ENCODE measurements at places on chromosomes 6 and 20.

GRCh38 chr6:161011492-161012480 lies 20.2 kb downstream of the MAP3K4 start:
- no peak overlapping the region for H3K4me3 ChIP-seq
- no peaks in the 10 kb centered on the region for H3K36me3 ChIP-seq
- H3K27me3 ChIP-seq = no peaks in the 10 kb centered on the region
- DNase-seq = no peak
- no peaks in the 10 kb centered on the region for H3K4me1 ChIP-seq
- no peak overlapping the region for H3K27ac ChIP-seq

GRCh38 chr20:7496394-7496991 lies 443.8 kb downstream of the HAO1 start:
- DNase-seq = no peak
- H3K4me1 ChIP-seq = no peaks in the 10 kb centered on the region
- H3K4me3 ChIP-seq = no peak overlapping the region
- H3K27ac ChIP-seq = no peak overlapping the region
- no peaks in the 10 kb centered on the region for H3K36me3 ChIP-seq
- no peaks in the 10 kb centered on the region for H3K27me3 ChIP-seq

GRCh38 chr6:23775127-23775526 lies 350.9 kb upstream of the NRSN1 start:
- H3K27ac ChIP-seq = no peak overlapping the region
- H3K4me1 ChIP-seq = no peaks in the 10 kb centered on the region
- H3K36me3 ChIP-seq = no peaks in the 10 kb centered on the region
- DNase-seq = no peak
- no peaks in the 10 kb centered on the region for H3K27me3 ChIP-seq
- H3K4me3 ChIP-seq = no peak overlapping the region

DNA sequence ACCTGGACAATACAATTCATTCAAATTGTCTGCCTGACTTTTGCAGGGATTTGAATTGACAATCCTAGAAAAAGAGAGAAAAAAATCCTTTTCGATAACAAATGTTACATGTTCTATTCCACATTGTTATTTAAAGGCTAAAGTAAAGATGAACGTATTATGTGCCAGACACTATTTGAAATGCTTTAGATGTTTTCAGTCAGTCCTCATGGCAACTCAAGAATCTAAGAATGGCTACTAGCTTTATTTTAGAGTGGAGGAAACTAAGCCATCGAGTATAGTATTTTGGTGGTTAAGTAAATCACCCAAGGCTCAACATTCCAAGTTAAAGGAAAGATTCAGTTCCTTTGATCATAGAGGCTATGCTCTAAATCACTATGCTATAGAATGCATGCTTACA lies 558.6 kb upstream of the MAN1A1 start:
- H3K27me3 ChIP-seq = no peaks in the 10 kb centered on the region
- DNase-seq = no peak
- H3K36me3 ChIP-seq = no peaks in the 10 kb centered on the region
- H3K4me1 ChIP-seq = no peaks in the 10 kb centered on the region
- no peak overlapping the region for H3K27ac ChIP-seq
- H3K4me3 ChIP-seq = no peak overlapping the region

DNA sequence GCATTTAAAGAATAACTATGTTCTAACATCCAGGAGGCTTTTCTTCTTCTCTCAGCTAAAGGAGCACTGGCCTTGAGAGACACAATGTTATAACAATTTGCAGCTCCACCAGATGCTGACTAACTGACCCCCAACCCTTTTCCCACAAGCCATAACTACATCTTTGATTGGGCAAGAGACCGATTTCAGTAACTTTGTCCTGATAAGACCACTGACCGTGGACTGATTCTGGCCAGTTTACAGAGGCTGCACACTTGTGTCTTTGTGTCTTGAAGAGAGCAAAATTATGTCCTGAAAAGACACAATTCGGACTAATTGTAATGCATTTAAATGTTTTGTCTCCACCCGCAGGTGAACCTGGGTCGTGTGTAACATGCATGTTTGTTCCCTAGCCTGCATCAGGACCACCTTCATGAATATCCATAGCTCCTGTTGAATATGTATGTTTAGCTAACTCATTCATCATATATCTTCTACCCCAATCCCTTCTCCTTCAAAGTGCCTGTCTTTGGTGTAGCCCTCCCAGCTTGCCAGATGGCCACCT lies 22.3 kb downstream of the ABRACL start:
- H3K27ac ChIP-seq = no peak overlapping the region
- H3K27me3 ChIP-seq = no peaks in the 10 kb centered on the region
- no peak for DNase-seq
- H3K36me3 ChIP-seq = no peaks in the 10 kb centered on the region
- no peak overlapping the region for H3K4me3 ChIP-seq
